IPS DF 19.7 (cell line): ENCODE measurements at places on chromosomes 13 and 19.
A peak's percentile ranks its signal among the peaks of the same experiment; 100 is the strongest.

GRCh38 chr19:16031872-16032200 is 44.5 kb upstream of the TPM4 start:
- no peak for DNase-seq

DNA sequence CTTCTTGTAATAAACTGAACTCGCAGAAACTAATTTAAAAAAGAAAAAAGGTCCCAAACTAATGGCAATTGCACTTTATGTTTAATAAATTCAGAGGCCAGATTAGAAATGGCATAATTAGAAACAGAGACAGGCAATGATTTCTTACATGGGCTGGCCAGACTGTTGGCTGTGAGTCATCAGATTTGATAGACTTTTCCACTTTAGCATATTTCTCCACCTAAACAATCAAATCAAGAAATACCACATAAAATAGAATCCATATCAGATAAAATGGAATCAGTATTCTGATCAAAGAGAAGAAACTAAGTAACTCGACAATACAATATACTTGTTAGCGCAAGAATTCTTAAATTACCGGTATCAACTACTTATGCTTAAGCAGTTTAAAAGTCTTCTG is 29.0 kb downstream of the EXOSC8 start:
- DNase-seq, result no peak

- DNase-seq, result no peak
Measured at GRCh38 chr19:46723023-46723461, 6.1 kb upstream of the PRKD2 start.

DNA sequence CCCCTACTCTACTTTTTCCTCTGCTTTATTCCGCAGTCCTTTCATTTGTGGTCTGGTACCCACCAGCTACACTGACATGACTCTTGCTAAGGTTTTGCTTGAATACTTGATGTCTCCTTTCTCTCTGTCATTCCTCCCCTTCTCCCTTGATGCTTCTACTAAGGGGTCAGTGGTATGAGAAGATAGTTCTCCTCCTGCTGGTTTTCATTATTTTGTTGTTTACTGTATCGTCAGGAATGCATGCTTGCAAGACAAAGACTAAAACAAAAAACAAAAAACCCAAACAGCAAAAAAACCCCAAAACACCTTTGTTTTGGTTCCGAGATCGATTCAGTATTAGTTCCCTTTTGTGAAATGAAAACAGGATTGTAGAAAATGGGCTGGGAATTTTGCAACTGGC is 59.5 kb downstream of the PCCA start:
- peak; percentile 56 for DNase-seq

DNA sequence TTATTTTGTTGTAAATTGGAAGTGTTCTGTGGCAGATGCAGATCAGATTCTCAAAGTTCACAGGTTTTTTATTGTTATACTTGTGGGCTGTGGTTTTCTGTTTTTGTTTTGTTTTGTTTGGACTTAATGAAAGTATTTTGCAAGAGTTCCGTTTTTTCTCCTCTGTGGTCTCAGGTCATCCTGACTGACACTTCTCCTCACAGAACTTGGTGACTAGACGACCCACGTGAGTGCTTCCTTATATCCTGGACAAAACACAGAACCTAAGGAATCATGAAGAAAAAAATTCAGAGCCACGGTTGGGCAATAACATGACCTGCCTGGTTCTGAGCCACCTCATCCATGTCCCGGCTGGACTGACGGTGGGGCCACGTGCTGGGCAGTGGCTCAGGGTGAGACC is 2.5 kb upstream of the RFPL4AL1 start:
- no peak for DNase-seq

- DNase-seq, result no peak
Measured at GRCh38 chr13:41032691-41033376, 13.7 kb upstream of the ELF1 start.

GRCh38 chr13:23715092-23715761 is 145.0 kb downstream of the TNFRSF19 start:
- DNase-seq, result no peak

GRCh38 chr19:42111384-42111783 is 20.9 kb downstream of the POU2F2 start:
- no peak for DNase-seq

GRCh38 chr13:40026174-40026585 is 370.7 kb downstream of the COG6 start:
- no peak for DNase-seq

GRCh38 chr19:771332-771785 is 20.4 kb downstream of the MISP start:
- no peak for DNase-seq

DNA sequence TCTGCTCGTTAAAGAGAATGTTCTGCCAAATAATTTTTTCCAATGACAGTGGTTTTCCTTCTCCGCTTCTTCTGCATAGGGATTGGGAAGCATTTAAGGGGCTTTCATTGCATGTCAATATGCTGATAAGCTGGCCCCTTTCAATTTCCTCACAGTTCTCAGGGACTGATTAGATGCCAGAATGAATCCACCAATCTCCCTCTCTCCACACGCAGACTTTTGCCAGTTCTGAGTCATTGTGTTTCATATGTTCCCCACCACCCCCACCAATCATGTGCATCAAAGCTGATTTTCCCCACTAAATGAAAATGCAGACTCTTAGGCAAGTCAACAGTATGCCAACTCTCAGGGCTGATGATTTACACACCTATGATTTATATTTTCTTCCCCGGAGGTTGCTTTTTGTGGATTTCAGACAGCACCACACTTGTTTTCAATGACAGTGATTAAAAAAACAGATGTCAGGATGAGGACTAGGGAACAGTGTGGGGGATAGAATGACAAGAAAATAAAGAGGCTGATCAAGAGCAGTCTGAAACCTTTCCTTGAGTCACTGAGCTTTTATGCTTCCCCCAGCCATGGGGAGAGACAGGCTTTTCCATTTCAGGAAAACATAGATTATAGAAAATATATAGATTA is 47.9 kb upstream of the C13orf42 start:
- no peak for DNase-seq

DNA sequence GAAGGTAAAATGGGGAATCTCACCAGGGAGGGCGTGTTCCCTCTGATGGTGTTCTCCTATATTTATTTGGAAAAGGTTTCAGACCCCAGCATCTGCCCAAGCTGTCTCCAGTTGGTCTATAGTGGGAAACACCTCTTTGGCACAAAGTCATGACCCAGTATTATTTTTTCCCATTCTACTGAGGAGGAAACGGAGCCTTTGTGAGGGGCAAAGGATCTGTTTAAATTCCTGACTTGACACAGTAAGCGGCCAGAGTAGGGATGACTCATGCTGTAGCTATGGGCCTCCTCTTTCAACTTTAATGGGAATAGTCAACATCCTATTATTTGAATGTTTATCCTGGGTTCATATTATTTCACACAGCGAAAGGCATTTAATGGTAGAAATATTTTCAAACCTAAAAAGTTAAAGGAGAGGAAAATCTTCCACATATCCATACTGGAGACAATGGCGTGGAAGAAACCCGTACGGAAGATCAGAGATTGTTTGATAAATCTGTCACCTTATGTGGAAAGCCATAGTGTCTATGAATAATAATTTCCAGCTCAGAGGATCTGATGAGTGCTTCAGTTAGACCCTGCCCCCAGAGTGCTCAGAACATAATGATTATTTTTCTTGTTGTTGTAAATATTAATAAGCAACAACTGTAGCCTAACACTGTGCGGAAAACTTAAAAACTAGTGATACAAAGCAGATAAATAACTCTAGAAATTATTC is 126.0 kb downstream of the FOXO1 start:
- peak; percentile 78 for DNase-seq

DNA sequence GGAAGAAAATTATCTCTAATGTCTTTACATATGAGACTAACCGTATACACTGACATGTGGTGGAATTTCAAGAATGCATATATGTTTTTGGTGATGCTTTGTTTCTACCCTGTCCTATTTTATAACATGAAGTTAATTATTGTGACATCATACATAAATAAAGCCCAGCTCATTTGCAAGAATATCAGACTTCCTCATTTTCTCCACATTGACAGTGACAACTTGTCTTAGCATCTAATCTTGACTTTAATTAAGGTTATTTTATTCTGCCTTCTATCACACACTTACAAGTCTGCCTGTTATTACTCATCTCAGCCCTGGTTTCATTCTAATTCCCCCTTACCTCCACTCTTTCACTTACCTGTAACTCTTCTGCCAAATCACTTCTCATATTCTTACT is 140.6 kb upstream of the STARD13 start:
- no peak for DNase-seq

DNA sequence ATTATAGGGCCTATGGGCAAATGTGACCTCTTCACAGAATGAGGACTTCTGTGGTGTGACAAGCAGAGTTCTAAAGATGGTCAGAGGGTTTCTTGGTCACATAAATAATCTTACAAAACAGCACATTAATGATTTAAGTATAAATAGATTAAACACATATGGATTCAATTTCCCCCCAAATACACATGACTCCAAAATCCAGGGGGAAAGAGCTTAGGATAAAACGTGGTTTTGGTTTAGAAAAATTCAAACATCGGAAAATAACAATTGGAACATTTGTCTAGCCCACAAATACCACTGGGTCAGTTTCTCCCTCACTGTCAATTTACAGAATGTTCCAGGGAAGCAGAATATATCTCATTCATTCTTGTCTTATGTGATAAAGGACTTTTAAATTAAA is 283.1 kb downstream of the COG6 start:
- DNase-seq, result no peak

DNA sequence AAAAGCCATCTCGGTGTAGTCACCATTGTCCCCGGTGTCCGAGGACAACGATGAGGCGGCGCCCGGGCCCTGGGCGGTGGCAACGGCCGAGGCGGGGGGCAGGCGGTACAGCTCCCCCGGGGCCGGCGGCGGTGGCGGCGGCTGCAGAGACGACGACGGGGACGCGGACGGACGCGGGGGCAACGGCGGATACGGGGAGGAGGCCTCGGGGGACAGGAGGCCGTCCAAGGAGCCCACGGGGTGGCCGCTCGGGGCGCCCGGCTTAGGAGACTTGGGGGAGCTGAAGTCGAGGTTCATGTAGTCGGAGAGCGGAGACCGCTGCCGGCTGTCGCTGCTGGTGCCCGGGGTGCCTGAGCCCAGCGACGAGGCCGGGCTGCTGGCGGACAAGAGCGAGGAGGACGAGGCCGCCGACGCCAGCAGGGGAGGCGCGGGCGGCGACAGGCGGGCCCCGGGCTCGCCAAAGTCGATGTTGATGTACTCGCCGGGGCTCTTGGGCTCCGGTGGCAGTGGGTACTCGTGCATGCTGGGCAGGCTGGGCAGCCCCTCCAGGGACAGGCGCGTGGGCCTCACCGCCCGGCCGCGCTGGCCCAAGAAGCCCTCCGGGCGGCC is 3.5 kb downstream of the IRS2 start:
- no peak for DNase-seq

- DNase-seq, result no peak
Measured at GRCh38 chr13:26629260-26629825, 71.9 kb downstream of the WASF3 start.

DNA sequence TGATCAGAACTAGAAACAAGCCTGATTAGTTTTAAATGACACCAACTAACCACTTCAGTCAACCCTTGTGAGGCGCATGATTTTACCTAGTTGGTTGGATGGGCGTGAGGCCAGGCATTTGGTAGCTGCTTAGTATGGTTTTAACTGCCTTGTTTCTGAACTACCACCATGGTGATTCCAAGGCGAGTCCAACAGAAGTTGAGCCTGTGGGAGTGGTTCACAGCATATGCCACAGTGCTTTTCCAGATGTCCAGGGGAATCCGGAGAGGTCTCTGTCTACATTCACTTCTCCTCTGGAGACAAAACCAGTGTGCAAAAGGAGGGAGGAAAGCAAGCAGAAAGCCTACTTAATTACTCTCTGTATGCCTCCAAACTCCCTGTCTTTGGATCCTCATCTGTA is 524.1 kb downstream of the GPC6 start:
- DNase-seq, result no peak

GRCh38 chr13:92804926-92805325 is 421.7 kb upstream of the GPC6 start:
- DNase-seq, result no peak

DNA sequence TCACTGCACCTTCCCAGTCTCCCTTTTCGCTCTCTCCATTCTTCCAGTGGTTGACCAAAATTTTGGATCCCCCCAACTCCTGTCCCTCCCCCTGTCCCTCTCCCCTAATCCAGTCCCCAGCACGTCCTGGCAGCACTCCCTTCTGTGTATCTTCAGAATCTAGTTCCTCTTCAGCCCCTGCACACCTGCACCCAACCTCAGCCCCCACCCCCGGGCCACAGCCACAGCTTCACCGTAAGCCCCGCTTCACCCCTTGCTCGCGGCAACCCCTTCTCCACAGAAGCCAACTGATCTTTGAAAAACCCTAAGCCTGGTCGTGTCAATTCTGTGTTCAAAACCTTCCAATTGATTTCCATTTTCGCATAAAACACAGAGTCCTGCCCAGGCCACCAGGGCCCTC is 35.5 kb upstream of the SLC15A1 start:
- no peak for DNase-seq

DNA sequence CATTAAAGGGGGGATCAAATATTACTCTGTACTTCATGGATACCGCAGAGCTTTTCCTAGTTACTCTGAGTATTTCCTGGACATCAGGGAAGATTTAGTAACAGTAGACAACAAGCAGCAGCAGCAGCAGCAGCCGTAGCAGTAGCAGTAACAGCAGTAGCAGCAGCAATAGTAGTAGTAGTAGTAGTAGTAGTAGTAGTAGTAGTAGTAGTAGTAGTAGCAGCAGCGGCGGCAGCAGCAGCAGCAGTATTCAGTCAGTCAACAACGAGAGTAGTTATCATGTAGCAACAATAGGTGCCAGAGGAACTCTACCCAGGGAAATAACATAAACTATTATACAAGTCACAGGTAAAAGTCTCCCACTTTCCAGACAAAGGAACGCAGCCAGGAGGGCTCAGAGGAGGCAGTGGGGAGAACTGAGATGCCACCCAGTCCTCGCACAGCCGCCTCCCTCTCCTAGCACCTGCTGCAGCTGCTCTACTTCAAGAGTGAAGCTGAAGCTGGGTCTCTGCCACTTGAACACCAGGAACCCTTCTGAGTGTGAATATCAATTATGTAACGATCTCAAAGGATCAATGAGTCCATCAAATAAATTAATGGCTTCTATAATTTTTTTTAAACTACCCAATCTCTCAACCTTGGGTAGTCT is 1.3 kb upstream of the DOCK9 start:
- no peak for DNase-seq

GRCh38 chr13:30966101-30966500 is 33.6 kb downstream of the TEX26 start:
- no peak for DNase-seq

DNA sequence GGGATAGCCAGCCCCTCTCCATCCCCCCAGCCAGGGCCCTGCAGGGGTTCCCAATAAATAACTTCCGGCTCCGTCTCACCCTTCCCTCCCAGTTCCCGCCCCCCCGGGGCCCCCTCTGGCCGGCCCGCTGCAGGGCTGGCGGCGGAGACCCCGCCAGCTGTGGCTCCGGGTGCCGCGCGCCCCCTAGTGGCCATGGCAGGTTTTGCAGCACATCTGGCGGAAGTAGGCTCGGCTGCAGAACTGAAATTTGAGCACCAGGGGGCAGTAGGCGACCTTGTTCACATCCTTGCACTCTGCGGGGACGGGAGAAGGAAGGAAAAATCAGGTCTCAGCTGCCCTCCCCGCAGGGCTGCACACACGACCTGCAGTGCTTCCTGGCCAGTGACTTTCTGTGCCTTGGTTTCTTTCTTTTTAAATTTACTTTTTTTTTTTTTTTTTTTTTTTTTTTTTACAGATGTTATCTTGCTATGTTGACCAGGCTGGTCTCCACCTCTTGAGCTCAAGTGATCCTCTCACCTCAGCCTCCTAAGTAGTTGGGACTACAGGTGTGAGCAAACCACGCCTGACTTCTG is 3.6 kb upstream of the MYO1F start:
- no peak for DNase-seq
